ENCODE measurements at places on chromosomes 13 and 19.

DNA sequence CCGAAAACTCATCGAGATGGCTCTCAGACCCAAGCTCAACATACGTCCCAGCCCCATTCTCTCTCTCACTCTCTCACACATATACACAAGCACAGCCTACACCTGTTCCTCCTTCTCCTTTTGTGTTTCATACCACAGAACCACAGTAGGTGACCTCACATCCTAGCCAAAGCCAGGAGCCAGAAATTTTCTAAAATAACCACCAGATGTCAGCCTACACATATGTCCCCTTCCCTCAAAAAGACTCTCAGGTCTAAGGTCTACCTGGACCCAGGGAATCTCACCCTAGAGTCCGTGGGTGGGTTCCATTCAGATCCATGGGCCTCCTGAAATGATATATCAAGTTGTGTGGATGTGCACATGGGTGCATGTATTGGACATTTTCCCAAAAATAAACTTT is 104.2 kb upstream of the IPO5 start:
- no peak for DNase-seq

DNA sequence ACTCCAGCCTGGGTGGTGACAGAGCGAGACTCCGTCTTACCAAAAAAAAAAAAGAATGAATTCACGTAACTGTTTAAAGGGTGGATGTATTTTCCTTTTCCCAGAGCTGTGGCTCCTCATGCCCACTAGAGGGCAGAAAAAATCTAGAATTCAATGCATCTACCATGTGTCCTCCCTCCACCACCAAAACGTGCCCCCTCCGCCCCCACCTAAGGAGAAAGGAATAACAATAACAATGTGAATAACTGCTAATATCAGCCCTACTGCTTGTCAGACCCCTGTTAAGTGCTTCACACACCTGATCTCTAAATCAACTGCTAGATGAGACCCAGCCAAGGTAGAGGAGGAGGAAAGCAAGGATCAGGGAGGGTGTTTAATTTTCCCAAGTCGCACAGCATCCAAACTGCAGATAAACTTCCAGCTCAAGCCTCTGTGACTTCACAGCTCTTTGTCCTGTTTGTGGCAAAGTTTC is 20.2 kb upstream of the PNMA8B start:
- DNase-seq = no peak

- no peak for DNase-seq
Measured at GRCh38 chr13:20877902-20878301, 24.6 kb downstream of the XPO4 start.

- DNase-seq = no peak
Measured at GRCh38 chr13:78958006-78958405, 299.1 kb upstream of the OBI1 start.

GRCh38 chr19:34733266-34733745 is 737 bp upstream of the ZNF181 start:
- no peak for DNase-seq

GRCh38 chr19:28217022-28217421 is 995.9 kb downstream of the UQCRFS1 start:
- no peak for DNase-seq

DNA sequence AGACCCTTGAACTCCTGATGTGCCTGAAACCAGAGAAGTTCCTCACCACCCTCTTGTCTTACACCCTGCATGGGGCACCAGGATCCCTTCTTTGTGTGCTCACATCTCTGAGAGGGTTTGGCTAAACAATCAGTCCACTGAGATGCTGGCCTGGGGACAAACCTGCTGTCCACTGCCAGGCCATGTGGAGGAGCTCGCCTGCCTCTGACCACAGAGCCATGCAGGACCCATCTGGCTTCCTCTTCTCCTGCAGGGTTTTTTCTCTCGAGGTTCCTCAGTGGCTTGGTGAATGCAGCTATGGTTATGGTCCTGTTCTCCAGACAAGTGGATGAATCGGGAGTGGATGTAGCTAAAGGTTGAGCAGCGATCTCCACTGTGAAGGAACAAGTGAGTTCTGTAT is 49.1 kb upstream of the MEDAG start:
- no peak for DNase-seq

GRCh38 chr19:16281743-16282142 is 42.9 kb upstream of the KLF2 start:
- DNase-seq = no peak

- DNase-seq = no peak
Measured at GRCh38 chr19:39543477-39543857, 3.5 kb upstream of the EID2 start.

- no peak for DNase-seq
Measured at GRCh38 chr19:39546599-39546998, 6.6 kb upstream of the EID2 start.

- no peak for DNase-seq
Measured at GRCh38 chr19:40663695-40664692, 26.5 kb downstream of the NUMBL start.

DNA sequence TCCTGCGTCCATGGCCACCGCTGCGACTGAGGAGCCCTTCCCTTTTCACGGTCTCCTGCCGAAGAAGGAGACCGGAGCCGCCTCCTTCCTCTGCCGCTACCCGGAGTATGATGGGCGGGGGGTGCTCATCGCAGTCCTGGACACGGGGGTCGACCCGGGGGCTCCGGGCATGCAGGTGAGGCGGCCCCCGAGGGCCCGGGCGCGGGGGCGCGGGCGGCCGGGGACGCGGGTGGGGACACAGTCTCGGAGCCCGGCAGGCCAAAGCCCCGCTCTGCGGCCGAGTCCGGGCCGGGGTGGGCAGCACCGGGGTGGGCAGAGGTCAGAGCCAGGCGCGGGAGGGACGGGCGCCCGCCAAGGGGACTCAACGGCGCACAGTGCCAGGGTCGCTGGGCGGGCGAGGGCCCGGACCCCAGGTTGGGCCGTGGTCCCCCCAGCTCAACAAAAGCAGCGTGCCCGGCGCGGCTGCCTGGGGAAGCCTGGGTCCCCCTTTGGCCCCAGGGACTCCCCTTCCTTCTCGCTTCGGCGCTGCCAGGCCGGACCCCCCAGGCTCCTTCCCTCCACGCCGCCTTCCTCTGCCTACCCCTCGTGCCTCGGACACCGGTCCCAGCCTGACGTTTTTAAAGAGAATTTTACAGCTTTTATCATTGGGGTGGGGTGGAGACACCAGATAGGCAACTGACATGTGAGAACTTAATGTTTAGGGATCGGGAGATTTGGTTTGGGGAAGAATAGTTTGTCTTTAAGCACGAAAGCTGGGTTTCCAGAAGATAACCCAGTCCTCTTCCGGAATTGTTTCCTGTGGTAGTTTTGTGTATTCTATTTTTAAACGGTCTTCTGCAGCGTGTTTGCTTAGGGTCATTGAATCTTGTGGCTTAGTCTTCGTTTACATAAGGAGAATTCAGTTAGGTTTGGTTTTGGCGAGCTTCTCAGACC is 509 bp downstream of the TPP2 start:
- no peak for DNase-seq

DNA sequence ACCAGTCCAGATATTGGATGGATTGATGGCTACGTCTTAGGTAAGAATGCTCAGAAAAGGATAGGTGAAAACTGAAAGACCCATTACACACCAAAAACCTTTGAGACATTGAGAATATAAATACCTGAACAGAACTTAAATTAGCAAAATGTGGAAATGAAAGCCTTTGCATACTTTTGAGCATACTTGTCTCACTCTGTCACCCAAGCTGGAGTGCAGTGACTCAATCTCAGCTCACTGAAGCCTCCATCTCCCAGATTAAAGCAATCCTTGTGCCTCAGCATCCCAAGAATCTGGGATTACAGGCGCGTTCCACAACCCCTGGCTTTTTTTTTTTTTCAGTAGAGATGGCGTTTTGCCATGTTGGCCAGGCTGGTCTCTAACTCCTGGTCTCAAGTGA is 695.3 kb downstream of the DACH1 start:
- no peak for DNase-seq

DNA sequence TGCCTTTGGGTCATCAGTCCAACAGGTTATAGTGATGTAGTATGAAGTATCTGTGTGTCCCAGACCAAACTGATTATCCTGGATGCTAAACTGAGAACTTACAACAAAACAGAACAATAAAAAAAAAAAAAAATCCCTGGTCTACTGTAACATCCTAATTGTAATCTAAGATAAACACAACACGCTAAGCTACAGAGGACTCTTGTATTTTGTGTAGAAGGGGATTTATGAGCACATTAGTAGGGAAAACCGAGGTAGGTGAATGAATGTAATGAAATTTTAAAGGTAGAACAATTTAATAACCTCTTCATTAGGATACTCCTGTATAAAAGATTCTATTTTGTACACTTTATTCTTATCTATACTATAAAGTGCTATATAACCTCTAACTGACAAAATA is 424.1 kb downstream of the NDFIP2 start:
- no peak for DNase-seq

- no peak for DNase-seq
Measured at GRCh38 chr19:10070730-10071446, 15.2 kb upstream of the SHFL start.

DNA sequence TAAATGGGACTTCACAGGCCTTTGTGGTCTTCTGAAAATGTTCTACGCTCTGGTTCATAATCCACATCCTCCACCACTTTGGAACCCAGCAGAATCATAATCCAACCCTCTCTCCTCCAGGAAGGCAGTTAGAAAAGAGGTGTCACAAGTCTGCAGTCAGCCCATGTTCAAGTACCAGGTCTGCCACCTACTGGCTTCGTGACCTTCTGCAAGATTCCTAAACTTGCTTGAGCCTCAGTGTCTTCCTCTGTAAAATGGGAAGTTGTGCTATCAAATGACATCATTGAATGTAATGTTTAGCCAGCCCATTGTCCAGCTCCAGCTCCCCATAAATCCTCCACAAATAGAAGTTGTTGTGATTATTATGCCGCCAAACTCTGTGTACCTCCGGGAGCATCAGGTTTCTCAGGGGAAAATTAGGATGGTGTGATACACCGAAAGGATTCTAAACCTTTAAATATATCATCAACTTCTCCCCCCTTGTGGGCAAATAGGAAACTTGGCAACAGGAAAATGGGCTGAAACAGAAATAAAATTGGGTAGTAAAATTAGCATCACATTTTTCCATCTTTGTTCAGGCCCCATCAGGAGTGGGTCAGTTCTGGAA is 109.7 kb downstream of the NUFIP1 start:
- no peak for DNase-seq

GRCh38 chr19:19271828-19272599 is 1.1 kb downstream of the TM6SF2 start:
- no peak for DNase-seq

- DNase-seq = no peak
Measured at GRCh38 chr13:109154546-109154945, 525.1 kb downstream of the MYO16 start.

DNA sequence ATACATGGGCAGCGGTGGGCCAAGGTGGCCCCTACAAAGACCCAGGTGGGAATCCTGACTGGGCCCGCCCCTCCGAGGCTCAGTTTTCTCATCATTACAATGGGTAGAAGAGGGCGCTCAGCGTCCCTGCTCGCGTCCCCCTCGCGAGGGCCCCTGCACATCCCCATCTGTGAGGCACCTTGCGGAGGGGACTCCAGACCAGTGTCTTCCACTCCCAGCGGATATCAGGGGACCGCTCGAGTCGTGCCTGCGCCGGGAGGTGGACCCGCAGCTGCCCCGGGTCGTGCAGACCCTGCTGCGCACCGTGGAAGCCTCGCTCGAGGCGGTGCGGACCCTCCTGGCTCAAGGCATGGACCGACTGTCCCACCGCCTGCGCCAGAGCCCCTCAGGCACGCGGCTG is 15.3 kb upstream of the COLGALT1 start:
- no peak for DNase-seq

DNA sequence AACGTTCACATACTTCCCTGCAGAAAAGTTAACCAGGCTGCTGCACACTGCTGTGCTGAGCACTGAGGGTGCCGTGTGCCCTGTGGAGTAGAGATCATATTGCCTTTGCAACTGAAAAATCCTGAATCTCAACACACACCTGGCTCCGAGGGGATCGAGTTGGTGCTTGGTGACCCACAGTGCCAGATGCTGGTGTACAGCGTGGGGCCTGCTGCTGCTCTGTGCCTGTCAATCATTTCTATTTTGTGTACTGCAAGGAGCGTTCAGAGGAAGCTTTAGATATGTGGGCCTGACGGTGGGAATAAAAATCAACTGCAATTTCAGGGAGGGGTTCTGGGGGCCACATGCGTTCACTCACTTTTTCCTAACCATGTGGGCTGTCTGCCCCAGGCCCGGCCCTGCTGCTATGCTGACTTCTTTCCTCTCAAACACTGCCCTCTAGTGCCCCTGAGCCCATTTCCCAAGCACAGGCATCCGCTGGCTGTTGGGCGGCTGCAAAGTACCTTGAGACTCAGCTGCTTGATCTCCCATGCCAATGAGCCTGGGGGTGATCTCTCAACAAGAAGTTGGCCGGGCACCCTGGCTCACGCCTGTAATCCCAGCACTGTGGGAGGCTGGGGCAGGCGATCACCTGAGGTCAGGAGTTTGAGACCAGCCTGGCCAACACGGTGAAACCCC is 9.7 kb upstream of the LENG8 start:
- DNase-seq = no peak

GRCh38 chr13:100962585-100962984 is 288.0 kb upstream of the TMTC4 start:
- DNase-seq = no peak

DNA sequence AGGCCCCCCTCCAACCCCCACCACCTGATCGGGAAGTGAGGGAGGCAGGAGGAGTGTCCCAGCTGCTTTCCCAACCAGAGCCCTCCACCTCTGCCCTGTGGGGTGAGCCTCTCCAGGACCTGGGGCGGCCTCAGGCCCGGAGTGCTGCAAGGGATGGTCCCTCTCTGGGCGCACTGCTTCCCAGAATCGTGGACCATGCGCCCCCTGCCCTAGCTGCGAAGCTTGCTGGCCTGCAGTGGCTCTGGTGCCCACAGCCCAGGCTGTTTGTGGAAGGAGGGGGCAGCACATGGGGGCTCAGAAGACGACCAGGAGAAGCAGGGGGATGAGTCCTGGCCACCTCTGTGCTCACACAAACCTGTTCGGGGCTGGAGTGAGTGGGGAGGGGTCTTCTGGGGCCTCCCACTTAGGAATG is 33.6 kb downstream of the CEBPG start:
- DNase-seq = peak; percentile 8

DNA sequence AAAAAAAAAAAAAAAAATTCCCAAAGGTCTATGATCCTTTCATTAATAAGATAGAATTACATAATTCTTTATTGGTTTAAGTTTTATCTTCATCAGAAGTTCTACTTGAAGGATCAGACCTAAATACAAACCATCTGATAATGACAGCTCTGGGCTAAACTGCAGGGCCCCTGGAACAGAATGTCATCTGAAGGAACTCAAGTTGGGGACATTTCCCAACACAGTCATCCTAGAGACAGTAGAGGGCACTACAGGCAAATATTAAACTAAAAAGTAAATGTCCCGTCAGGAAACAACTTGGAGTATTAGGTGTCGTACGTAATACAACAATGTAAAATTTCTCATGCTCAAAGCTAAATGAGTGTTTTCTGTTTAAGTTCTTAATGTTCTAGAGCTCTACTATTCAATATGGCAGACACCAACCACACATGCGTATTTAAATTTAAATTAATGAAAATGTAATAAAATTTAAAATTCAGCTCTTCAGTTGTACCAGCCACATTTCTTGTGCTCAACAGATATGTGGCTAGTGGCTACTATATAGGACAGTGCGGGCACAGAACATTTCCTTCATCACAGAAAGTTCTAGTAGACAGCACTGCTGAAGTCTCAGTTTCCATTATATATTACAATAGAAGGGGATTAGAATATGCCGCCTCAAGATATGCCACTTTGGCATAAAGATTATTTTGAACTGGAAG is 21.8 kb upstream of the NAXD start:
- DNase-seq = no peak

Data from left ventricle myocardium superior (tissue), 1 donor.